ENCODE measurements at places on chromosomes 5 and 9. TPM values are rescaled to one million over a fixed set of nuclear protein-coding genes. Genes with fewer than 3 reads are reported as not detected.

- DNase-seq, result no peak
- no peak overlapping the region for H3K4me3 ChIP-seq
- H3K27me3 ChIP-seq, result peaks cover 17% of the 10 kb centered on the region
- H3K36me3 ChIP-seq, result no peaks in the 10 kb centered on the region
- H3K4me1 ChIP-seq, result peaks cover 1% of the 10 kb centered on the region
These were observed 1.2 kb downstream of the DIPK1B start for GRCh38 chr9:136713550-136713949.

GRCh38 chr9:127919253-127919815, 2.5 kb upstream of the ST6GALNAC4 start:
- H3K27ac ChIP-seq, result peak overlapping the region; percentile 49
- peaks cover 2% of the 10 kb centered on the region for H3K36me3 ChIP-seq
- no peak overlapping the region for H3K4me3 ChIP-seq
- H3K27me3 ChIP-seq, result no peaks in the 10 kb centered on the region
- H3K4me1 ChIP-seq, result peaks cover 32% of the 10 kb centered on the region
- DNase-seq, result peak; percentile 99

GRCh38 chr5:162565-163337, 28.5 kb upstream of the LRRC14B start:
- no peak overlapping the region for H3K4me3 ChIP-seq
- H3K4me1 ChIP-seq, result peaks cover 16% of the 10 kb centered on the region
- no peak overlapping the region for H3K27ac ChIP-seq
- H3K27me3 ChIP-seq, result no peaks in the 10 kb centered on the region

DNA sequence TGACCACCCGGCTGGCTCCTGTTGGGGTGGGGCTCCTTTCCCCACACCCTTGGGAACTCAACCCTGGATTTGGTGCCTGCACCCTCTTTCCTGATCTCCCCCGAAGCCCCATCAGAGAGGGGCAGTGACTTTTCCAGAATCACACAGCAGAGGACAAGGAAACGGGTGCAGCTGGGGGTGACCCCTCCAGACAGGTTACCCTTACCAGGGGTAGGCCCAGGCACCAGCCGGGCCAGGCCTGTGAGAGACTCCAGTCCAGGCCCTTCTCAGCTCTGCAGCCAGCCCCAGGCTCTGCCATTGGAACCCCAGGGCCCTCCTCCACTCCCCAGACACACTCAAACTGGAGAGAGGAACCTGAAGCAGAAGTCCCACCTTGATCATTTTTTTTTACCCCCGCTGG, 19.0 kb upstream of the PHYHD1 start:
- no peaks in the 10 kb centered on the region for H3K27me3 ChIP-seq
- H3K4me1 ChIP-seq, result peaks cover 4% of the 10 kb centered on the region
- no peak for DNase-seq

DNA sequence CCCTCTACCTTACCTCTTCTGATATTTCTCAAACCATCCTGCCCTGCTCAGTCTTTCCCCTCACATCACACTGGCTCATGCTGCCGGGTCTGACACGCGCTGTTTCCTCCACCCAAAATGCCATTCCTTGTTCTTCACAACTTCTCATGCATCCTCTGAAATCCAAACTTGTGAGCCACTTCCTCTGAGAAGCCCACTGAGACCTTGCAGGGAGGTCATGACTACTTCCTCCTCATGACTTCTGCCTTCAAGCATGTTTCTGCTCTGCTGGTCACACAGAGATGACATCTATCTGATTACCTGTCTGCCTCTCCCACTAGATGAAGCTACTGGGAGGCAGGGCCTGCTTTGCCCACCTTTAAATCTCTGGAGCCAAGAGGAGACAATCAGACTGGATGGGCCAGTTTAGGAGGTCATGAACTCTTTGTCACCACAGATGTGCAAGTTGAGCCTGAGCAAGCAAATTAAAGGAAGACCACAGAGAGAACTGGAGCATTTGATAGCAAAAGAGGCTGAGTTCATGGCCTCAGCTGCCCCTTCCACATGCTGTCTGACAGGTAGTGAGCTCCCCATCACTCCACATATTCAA, 119.8 kb upstream of the TBC1D2 start:
- H3K27me3 ChIP-seq, result no peaks in the 10 kb centered on the region
- H3K36me3 ChIP-seq, result no peaks in the 10 kb centered on the region
- H3K27ac ChIP-seq, result peak overlapping the region; percentile 30
- H3K4me1 ChIP-seq, result peaks cover 21% of the 10 kb centered on the region
- peak; percentile 93 for DNase-seq

GRCh38 chr9:121944711-121945191, 148.4 kb downstream of the TTLL11 start:
- H3K4me3 ChIP-seq, result no peak overlapping the region
- H3K4me1 ChIP-seq, result peaks cover 9% of the 10 kb centered on the region
- no peaks in the 10 kb centered on the region for H3K36me3 ChIP-seq
- H3K27ac ChIP-seq, result no peak overlapping the region
- DNase-seq, result peak; percentile 87
- H3K27me3 ChIP-seq, result no peaks in the 10 kb centered on the region

GRCh38 chr9:136339173-136339957, 12.0 kb downstream of the GPSM1 start:
- peaks cover 82% of the 10 kb centered on the region for H3K36me3 ChIP-seq
- DNase-seq, result peak; percentile 53
- peaks cover 21% of the 10 kb centered on the region for H3K4me1 ChIP-seq
- H3K27me3 ChIP-seq, result no peaks in the 10 kb centered on the region
- no peak overlapping the region for H3K27ac ChIP-seq
- no peak overlapping the region for H3K4me3 ChIP-seq

GRCh38 chr9:24502206-24502937, 43.3 kb downstream of the IZUMO3 start:
- H3K4me1 ChIP-seq, result no peaks in the 10 kb centered on the region
- no peak overlapping the region for H3K4me3 ChIP-seq

DNA sequence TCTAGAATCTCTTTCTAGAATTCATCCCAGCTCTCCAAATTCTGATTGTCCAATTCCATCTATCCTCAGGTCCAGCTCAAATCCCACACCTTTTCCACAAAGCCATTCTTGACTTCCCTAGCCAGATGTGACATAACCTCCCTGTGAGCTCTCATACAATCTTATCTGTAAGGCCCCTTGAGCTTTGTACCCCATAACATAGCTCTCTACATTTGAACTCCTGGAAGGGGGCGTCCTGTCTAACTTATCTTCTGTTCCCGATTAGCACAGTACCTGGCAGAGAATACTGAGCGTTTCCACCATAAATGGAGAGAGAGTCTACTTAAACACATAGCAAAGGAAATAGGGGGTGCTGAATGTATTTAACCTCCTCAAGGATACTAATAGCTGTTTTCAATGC, 251.6 kb upstream of the RGMB start:
- no peak overlapping the region for H3K4me3 ChIP-seq
- H3K27me3 ChIP-seq, result no peaks in the 10 kb centered on the region
- H3K36me3 ChIP-seq, result no peaks in the 10 kb centered on the region

GRCh38 chr5:179553875-179554274, 3.5 kb downstream of the RUFY1 start:
- DNase-seq, result peak; percentile 84
- H3K27ac ChIP-seq, result peak overlapping the region; percentile 77
- peaks cover 15% of the 10 kb centered on the region for H3K4me1 ChIP-seq

DNA sequence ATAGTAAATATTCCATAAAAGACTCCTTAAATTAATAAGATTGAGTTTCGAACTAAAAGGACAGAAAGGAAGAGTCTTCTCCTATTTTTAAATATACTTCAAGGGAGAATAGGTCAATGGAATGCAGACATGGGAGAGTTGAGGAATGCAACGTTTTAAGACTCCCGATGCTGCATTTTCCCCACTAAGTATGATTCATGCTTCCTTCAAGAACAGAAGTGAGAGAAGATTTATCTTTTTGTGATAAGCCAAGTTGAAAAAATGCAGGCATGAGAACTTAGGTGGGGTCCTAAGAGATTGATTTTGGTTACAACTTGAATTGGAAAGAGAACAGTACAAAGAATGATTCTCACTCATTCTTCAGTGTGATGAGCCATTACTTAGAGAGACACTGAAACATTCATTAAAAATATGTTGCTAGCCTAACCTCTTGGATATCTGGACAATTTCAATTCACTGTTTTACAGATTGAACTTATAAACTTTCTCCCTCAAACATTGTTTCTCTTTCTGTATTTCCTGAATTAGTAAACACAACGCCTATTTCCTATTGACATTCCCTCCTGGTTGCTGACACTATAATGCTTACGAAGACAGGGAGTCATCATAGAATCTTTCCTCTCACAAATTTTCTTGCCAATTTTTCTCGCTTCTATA, 1666.1 kb upstream of the WWC1 start:
- H3K36me3 ChIP-seq, result no peaks in the 10 kb centered on the region
- no peaks in the 10 kb centered on the region for H3K27me3 ChIP-seq
- H3K4me3 ChIP-seq, result no peak overlapping the region
- no peak overlapping the region for H3K27ac ChIP-seq

- H3K4me3 ChIP-seq, result no peak overlapping the region
- DNase-seq, result peak; percentile 71
- no peaks in the 10 kb centered on the region for H3K36me3 ChIP-seq
- H3K27me3 ChIP-seq, result peaks cover 2% of the 10 kb centered on the region
These were observed 32.1 kb downstream of the NAIF1 start for GRCh38 chr9:128034821-128035652.

- no peaks in the 10 kb centered on the region for H3K36me3 ChIP-seq
- H3K27me3 ChIP-seq, result no peaks in the 10 kb centered on the region
- no peak overlapping the region for H3K27ac ChIP-seq
- no peak for DNase-seq
These were observed 925.3 kb downstream of the TLE4 start for GRCh38 chr9:80496901-80497556.

DNA sequence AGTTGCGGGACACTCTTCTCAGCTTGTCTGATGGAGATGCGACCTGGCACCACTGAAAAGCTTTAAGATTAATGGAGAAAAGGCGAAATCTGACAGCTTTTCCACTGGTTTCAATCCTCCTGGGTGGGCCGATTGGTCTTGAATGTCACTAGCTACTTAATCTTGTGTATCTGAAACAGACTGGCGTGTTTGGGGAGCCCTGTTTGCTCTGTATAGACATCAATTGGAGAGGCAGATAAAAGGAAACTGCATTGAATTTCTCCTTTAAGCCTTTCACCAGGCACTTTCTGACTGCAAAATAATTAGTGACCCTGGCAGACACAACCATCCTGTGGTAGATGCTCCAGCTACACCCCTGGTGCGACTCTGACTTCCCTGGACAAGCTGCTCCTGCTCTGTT, 224.2 kb downstream of the NDUFS4 start:
- DNase-seq, result no peak
- H3K4me3 ChIP-seq, result no peak overlapping the region
- H3K27ac ChIP-seq, result no peak overlapping the region
- H3K27me3 ChIP-seq, result no peaks in the 10 kb centered on the region
- peaks cover 6% of the 10 kb centered on the region for H3K4me1 ChIP-seq
- no peaks in the 10 kb centered on the region for H3K36me3 ChIP-seq

DNA sequence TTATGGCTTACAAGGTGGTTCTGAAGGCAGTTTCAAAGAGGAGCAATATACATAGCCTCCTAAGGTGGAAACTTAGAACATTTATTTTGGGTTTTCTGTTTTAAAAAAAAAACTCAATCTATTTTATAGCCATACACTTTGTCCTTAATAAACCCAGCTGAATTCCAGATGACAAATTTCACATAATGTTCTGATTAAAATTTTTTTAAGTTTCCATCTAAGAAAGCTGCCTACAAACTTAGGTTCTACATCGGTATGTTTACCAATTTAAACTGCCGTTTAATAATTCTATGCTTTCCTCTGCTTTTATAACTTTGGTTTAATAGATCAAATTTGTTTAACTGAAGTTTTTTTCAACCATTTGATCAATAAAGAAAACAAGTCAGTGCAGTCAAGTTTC, 12.5 kb downstream of the NR3C1 start:
- no peak overlapping the region for H3K4me3 ChIP-seq
- H3K36me3 ChIP-seq, result peaks cover 4% of the 10 kb centered on the region
- H3K27me3 ChIP-seq, result no peaks in the 10 kb centered on the region
- H3K27ac ChIP-seq, result no peak overlapping the region

DNA sequence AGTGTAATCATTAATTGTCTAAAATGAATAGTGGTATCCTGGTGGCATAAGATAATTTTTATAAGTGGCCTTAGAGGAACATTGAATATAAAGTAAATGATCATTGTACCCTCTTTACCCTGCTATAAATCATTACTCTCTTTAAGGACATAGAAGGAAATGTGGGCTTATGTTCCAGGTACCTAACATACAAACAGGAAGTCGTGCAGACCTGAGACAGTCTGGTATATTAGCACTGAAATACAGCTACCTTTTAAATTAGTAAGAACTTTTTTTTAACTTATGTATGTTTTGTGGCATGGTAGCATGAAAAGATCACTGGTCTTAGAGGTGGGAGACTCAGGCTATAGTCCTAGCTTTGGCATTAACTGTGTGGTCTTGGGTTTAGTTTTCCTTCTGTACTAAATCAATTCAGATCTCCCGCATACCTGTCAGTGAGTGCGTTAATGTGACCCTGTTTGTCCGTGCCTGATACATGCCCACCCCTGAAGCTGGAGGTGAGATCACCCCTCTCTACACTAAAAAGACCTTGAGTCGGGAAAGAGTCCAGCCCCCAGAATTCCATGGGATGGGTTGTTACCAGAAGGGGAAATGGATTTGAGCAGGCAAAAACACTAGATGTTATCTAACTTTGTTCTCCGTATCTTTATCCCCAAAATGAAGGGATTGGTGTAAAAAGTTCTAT, 59.4 kb upstream of the ERBIN start:
- H3K4me3 ChIP-seq, result no peak overlapping the region
- no peak for DNase-seq
- no peaks in the 10 kb centered on the region for H3K27me3 ChIP-seq
- peaks cover 3% of the 10 kb centered on the region for H3K4me1 ChIP-seq
- H3K27ac ChIP-seq, result no peak overlapping the region

DNA sequence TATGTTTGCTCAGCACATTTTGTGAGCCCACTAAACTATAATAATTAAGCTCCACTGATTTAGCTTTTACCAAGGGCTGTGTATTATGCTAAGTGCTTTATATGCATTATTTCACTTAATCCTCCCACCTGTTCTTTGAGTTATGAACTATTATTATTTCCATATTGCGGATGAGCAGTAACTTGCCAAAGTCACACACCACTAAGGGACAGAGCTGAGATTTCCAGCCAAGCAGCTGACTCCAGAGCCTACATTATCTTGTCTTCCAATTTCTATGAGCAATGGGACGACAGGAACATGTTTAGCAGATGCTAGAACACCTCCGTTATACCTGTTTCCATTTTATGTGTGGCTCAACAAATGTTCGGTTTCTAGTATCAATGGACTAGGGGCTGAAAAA, 237.5 kb upstream of the PANK3 start:
- no peaks in the 10 kb centered on the region for H3K36me3 ChIP-seq
- H3K27ac ChIP-seq, result no peak overlapping the region
- DNase-seq, result no peak
- no peak overlapping the region for H3K4me3 ChIP-seq
- no peaks in the 10 kb centered on the region for H3K27me3 ChIP-seq

The DMRT3 gene
- not detected for total RNA-seq

The PCDHGB6 gene
- total RNA-seq, result 2.8 TPM

The RECK gene
- 23.5 TPM for total RNA-seq

The SPINK7 gene
- not detected for total RNA-seq

The C6 gene
- under 0.01 TPM for total RNA-seq

The FAM81B gene
- not detected for total RNA-seq

The LCN1 gene
- not detected for total RNA-seq

The FGF18 gene
- not detected for total RNA-seq

Data from IMR-90 (cell line).